ENCODE measurements at places on chromosomes 7 and 10.

- DNase-seq = no peak
Measured at GRCh38 chr7:129147731-129148130, 3.2 kb downstream of the TSPAN33 start.

DNA sequence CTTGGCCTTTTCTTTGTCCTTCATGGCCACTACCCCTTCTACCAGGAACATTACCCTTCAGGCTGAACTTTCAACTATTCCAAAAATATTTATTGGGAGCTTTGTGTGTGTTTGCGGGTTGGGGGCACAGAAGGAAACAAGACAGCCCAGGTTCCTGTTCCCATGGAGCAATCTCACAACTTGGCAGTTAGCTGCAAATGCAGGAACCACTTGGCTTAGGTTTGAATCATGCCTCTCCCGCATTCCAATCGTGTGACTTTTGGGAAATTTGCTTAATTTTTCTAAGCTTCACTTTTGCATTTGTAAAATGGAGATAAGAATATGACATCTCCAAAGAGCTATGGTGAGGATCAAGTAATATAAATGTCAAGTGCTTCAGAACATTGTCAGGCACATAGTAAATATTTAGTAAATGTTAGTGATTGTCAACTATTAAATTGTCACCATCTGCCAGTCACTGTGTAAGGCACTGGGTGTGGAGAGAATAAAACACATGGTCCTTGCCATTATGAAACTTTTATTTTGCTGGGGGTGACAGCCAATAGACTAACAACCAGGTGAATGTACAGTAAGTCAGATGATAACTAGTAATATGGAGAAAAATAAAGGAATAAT lies 277.1 kb downstream of the SNX13 start:
- no peak for DNase-seq

- no peak for DNase-seq
Measured at GRCh38 chr10:47354165-47354564, 6.0 kb downstream of the RBP3 start.

DNA sequence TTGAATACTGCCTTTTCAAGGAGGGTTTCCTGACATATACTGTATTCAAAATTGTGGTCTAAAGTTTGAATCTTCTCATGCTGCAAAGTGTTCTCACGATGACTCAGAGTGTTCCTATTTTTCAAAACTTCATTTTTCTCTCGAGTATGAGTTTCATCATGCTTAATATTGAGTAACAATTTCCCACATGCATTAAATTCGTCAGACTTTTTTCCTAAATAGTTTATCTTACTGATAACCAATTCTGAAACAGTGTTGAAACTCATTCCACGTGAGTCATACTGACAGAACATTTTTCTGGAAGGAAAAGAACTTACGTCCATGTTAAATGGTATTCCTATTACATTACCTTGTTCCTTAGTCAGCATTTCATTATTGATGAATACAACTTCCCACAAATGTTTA lies 44.1 kb downstream of the ZNF33B start:
- DNase-seq = no peak

DNA sequence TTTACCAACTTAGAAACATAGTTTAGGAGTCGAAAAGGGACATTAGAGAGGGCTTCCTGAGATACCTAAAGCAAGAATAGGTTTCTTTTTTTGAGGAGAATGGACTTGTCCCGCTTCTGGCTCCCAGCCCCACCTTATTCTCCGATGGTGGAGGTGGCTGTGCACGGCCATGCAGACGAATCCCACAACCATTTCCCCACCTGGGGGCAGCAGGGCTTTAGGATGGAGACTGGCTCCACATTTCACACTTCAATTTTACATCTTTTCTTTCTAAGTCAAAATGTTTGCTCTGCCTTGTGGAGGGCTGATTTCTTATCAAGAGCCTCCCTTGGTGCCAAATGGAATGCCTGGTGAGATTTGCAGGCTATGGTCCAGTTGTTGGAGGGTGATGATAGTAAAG lies 118.5 kb downstream of the GLRX3 start:
- no peak for DNase-seq

DNA sequence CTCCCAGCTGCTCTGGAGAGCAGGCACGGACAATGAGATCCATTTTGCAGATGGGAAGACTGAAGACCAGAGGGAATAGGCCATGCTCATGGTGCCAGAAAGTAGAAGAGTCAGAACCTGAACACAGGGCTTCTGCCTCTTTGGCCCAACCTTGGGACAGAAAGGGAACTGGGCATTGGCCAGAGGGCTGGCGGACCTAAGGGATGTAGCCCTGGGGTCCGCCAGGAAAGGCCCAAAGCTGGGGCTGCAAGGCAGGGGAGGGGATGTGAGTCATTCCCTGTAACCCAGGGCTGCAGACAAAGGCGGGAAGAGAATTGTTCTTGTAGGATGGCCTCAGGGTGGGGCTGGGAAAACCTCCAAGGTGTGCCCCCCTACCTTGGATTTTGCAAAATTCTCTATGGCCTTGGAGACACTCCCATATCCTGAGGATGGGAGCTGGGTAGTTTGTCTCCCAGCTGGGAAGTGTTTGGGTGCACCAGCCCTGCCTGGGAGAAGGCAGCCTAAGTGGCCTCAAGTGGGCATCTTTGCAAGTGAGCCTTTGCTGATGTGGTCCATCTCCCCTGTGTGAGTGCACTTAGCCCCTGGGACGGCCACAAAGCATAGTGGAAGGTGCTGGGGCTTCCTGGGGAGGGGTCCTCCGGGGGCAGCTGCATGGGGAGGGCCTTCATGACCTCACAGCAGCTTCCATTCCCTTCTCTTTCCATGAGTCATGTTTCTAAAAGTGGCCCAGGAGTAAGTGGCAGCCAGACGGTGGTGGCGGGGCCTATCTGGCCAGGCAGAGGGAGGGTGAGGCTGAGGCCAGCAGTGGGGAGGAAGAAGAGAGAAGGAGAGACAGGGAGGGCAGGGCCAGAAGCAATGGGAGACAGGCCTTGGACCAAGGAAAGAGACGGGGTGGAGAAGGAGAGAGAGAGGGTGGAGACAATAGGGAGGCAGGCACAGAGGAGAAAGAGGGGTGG lies 9.2 kb downstream of the AQP1 start:
- DNase-seq = no peak

DNA sequence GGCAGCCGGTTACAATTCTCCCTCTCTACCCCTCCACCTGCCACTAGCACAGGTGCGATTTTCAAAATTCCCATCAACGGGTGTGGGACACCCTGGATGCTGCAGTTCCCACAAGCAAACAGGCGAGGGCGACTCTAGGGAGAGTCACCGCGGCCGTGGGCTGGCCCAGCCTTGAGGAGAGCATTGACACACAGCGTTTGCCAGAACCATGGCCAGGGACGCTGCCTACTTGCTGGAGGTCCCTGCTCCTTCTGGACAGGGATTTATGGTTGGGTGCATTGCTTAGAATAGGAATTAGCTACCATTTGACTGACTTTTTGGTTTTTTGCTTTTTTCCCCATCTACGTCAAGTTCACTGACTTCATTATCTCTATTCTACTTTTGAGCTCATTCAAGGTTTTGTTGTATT lies 19.0 kb upstream of the CLDN4 start:
- DNase-seq = no peak

DNA sequence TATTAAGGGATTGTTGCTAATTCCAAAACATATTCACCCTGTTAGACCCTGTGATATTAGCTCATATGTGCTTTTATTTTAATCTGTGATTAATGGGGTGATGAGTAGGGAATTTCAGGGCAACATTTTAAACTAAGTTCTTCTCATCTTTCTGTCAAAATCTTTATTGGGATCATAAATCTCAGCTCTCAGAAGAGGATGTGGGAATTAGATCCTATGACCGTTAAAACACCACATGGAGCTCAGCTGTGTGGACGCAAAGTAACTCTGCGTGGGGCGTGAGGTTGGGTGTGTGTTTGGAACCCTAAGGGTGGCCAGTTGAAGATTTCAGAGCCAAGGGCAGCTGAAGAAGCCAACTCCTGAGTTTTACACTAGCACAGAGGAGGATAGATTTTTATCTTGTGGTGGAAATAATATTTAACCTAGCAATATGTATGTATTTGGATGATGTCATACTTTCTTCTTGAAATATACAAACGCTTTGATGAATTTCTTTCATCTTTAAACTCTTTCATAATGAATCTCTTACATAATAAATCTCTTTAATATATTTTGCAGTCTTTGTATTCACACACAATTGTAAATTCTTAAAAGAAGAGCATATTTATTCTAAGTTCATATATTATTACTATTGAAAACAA lies 64.4 kb downstream of the EPDR1 start:
- DNase-seq = no peak

- no peak for DNase-seq
Measured at GRCh38 chr7:30450240-30450982, 28.2 kb downstream of the NOD1 start.

DNA sequence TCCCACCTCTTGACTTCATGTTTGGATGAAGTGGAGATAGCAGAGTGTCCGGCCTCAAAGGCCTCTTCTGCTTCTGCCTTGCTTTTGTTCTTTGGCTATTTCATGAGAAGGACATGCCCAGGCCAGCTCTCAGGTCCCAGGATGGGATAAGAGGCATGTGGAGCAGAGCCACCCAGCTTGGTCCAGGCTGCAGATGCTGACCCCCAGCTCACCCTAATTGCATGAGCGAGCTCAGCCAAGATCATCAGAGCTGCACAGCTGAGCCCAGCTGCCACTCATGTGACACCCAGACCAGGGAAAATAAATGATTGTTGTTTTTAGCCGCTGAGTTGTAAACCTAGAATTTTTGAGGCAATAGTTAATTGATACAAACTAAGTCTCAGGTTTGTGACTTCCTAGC lies 230.0 kb downstream of the PHF14 start:
- DNase-seq = no peak

- DNase-seq = no peak
Measured at GRCh38 chr10:85280014-85280413, 951.6 kb downstream of the CCSER2 start.

DNA sequence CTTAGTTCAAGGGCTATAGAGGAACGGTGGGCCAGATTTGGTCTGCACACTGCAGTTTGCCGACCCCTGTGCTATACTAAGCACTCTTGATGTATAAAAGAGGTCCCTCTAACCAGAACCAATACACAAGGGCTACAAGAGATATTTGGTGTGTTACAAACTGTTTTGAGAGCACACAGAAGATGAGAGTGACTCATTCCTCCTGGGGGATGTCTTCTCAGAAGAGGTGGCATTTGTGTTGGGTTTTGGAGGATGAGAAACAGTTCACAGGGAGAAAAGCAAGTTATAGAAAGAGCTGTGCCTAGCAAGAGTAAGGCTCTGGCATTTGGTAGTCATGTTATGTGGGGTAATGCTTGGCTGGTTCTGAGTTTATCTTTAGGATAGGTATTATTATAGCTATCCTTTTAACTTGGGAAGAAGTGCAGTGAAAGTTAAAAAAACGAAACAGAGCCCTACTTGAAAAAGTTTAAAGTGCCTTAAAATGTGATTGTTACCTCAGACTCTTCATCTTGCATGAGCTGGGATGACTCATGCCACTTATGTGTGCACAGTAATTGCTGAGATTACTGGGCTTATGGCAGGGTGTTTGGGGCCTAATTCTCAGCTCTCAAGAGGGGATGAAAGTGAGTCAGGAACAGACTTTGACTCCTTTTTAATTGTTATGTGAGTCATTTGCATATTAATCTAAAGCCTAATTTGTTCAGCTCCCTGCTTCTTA lies 160.4 kb downstream of the KIF20B start:
- DNase-seq = no peak

DNA sequence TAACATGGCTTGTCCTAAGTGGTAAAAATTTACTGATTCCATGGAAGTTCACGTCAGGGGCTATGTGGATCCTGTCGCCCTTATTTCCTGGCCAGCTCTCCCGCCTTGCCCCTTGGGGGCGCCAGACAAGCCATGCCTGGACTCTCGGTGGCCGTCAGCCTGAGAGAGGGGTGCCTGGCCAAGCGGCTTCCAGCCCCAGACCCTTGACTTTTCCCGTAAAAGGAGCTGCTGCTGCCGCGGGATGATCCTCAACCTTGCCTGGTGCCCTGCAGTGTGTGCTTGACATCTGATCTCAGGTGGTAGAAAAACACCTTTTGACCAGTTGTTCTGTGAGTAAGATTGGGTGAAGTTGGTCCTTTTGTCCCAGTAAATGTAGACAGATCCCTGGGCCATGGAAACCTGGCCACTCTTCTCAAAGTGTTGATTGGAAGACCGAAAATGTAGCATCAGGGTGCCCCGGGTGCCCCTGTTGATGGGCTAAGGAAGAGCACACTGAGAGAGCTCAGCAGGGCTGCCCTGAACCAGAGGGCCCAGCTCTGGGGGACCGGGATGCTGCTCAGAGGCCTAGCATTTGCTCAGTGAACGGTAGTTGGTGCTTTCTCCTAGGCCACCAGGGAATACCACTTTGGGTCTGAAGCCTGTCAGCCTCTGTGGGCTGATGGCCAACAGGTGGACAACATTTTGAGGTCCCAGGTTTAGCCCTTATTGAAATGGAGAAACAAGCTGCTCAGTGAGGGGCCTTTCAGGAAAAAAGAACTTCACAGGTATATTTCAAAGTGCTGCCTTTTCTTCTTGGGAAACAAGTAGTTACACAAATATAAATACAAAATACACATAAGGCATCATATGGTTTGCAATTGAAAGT lies 162.5 kb downstream of the LRMDA start:
- no peak for DNase-seq

DNA sequence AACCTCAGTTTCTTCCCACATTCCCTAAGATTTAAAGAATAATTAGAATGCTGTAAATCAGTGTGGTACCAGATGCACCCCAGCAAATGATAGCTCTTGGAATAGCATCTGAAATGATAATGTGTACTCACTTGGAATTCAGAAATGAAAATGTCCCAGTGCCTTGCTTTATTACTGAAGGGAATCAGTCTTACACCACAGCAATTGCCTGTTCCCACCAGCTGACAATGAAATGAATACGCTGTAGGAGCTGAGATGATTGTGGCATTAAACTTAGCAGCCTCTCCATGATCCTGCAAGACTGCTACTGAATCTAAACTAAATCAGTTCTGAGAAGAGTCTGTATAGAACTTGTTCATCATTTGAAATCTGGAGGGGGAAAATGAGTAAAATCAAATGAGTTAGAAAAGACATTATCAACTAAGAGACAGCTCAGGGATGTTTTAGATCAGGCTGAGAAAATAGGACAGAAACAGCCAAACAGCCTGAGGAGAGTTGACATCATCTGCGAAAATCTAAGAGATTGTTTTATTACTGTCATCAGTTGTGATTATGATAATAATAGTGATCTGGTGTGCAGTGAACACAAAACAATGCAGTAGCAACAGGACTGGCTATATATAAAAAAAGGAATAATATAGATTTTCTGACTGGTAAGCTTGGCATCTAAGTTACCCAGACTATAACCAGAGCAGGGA lies 108.6 kb upstream of the SLC13A1 start:
- no peak for DNase-seq

DNA sequence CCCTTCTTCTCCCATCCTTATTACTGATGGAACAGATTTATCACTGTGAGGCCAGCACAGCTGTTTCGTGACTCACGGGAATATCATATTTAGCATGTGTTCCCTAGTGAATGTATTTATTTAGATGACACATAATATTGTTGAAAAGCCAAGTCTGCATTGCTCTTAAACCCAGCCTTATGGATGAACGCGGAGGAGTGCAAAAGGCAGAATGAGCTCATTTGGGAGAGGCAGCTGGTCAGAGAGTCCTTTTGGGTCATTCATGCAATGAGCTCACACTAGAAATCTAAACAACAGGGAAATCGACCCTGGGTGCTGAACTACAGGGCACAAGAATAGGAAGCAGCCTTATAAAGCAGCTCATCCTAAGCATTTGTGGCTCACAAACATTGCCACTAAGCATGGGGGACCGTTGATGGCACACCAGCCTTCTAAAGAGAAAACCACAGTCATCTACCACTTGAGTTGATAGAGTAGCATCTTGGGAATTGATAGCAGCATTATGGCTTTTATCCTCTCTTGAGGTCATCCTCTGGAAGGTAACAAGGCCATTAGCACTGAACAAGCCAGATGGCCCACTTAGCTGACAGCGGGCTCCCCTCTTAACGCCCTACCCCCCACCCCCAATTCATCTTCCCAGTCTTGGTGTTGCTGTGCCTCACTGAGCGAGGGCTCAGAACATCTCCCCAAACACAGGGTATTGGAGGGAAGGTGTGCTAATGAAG lies 32.9 kb upstream of the SDK1 start:
- DNase-seq = no peak
